Cerebellar nuclear complex (tissue), 1 donor: ENCODE measurements at places on chromosomes 11 and 22.

DNA sequence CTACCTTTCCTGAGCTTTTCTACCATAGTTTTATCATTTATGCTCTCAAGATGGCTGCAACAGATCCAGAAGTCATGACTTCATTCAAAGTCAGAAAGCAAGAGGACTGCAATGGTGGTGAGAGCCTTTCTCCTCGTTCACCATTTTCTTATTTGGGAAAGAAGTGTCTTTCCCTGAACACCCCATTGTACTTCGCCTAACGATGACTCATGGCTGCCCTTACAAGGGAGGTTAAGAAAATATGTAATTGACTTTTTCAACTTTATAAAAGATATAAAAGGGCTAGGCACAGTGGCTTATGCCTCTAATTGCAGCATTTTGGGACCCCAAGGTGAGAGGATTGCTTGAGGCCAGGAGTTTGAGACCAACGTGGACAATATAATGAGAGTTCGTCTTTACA lies 541.7 kb downstream of the METTL15 start:
- no peak for DNase-seq

- DNase-seq: no peak
Measured at GRCh38 chr11:125063429-125064043, 431 bp downstream of the SLC37A2 start.

GRCh38 chr22:40553014-40553554 lies 83.4 kb downstream of the MRTFA start:
- DNase-seq: no peak

DNA sequence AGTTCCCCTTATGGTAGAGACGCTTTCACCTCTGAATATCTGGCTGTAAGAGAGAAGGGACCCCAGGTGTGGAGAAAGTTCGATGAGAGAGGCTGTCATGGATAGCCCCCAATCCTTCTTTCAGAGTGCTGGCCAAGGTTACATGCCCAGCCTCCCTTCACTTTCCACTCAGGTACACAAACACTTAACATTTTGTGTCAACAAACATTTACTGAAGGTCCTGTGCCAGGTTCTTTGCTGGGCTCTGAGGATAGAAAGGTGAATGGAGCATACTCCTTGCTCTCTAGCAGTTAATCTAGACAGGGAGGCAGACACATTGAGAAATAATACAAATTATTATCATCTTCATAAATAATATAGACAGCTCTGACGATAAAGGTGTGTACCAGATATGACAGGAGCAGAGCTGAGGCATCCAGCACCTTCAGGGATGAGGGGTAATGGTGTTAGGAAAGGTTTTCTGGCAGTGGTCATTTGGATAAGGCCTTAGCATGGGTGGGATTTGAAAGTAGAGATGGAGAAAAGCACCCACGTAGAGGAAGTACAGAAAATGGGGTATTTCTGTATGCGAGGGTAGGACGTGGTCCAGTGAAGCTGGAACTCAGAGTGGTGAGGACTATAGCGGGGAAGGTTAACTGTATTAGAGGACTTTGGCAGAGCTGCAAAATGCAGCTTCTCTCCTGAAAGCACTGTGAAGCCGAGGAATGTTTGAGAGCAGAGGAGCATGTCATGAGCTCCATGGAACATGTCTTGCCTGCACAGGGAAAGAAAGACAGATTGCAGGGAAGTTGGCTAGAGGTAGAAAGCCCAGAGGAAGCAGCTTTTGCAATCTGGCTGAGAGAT lies 19.6 kb downstream of the PPFIBP2 start:
- no peak for DNase-seq

DNA sequence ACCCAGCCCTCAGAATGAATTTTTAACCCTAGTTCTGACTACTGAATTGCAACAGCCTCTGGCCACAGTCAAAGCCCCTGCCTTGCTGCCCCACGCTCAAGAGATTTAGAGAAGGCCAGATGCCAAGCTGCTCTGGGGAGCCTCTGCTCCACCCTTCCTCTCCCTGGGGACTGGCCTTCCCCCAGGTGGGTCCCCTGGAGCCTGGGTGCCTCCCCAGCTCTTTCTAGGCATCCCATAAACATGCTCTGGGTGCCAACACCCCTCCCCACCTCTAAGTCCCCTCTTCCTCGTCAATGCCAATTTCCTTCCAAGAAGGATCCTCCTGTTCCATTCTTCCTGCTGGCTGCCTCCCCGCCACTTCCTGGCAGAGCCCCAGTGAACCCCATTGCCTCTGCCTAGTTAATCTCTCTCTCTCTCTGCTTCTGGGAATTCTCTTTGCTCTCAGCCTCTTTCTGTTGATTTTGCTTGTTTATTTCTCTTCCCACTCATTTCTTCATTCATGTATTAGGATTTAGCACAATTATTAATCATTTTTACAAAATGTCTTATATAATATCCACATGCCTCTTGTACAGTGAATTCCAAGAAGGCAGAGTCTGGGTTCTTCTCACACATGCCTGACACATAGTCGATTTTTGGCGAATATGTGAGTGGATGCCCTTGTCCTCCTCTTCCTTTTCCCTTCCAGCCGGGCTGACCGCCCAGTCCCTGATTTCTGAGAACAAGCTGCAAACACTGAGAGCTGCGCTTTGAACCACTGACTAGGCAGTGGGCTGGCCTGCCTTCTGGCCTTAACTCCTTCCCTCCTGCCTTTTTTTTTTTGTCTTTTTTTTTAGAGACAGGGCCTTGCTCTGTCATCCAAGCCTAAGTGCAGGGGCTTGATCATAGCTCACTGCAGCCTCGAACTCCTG lies 17.5 kb downstream of the UQCR10 start:
- no peak for DNase-seq

GRCh38 chr11:68687986-68688385 lies 3.6 kb downstream of the GAL start:
- no peak for DNase-seq

GRCh38 chr11:45651841-45652749 lies 13.3 kb downstream of the CHST1 start:
- no peak for DNase-seq

DNA sequence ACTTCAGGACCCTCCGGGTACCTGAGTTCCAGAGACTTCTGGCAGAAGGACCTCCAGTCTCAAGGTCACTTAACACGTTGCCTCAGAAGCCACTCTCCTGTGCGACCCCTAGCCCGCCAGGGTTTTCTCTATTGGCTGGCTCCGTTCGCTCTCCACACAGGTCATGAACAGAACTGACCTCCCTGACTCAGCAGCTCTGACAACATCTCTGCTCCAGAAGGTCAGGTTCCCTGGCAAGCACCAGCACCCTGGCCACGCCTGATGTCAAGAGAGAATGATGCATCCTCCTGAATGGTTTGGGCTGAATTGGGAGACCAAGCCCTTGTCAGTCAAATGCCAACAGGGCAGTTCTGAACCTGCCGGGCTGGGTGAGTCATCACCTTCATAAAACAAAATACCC lies 84.3 kb upstream of the TMEM45B start:
- DNase-seq: no peak

GRCh38 chr22:20646906-20647305 lies 127.0 kb upstream of the SERPIND1 start:
- DNase-seq: no peak

GRCh38 chr11:62926680-62927455 lies 5.7 kb upstream of the CHRM1 start:
- DNase-seq: no peak

DNA sequence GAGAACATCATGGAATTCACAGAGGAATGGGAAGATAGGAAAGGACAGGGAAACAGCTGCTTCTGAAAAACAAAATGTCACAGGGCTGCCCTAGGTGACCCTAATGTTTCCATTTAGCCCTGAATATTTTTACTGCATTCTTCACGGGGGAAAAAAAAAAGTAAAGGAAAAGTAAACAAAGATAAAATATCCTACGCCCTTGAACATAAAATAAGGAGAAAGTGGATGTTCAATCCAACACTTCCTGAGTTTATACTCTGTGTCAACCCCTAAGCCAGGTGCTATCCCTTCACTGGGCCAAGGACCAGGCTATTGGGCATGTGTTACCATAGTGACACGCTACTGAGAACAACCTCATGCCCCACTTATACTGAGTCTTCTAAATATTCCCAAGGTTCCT lies 84.7 kb downstream of the FAM76B start:
- DNase-seq: no peak
